ENCODE measurements at places on chromosomes 5 and 9.

GRCh38 chr5:33339413-33339812 is 101.4 kb upstream of the TARS1 start:
- DNase-seq = no peak

DNA sequence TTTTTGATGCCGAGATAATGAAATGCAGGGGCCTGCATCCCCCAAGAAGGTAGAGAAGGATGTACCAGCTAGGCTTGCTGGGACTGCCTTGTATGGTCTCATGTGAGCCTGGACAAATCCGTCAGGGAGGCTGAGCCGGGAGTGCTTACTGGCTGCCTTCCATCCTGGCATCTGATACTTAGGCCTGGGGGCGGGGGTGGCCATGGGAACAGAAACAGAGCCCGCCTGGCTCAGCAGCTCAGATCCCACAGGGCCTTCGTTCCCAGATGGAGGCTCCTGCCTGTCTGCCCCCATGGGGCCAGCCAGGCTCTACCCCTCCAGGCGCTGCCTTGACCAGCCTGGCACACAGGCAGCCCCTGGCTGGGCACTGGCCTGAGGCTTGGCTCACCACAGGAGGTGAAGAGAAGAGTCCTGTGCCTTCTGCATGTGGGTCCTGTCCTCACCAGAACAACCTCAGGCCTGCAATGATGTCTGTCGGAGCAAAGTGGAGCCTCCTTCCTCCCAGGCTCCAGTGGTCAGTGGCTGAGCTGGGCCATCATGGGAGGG is 10.5 kb upstream of the SPATA31E1 start:
- no peak for DNase-seq

GRCh38 chr9:71121275-71122021 is at the start of gene TRPM3:
TSS of gene TRPM3 (minus strand) at chr9:71121621. CDS start at chr9:71121354, 267 bp downstream.
- peak; percentile 46 for DNase-seq

GRCh38 chr5:117318528-117318927 is 743.9 kb upstream of the SEMA6A start:
- no peak for DNase-seq

GRCh38 chr5:91359962-91360609 is 23.0 kb downstream of the ARRDC3 start:
- no peak for DNase-seq

DNA sequence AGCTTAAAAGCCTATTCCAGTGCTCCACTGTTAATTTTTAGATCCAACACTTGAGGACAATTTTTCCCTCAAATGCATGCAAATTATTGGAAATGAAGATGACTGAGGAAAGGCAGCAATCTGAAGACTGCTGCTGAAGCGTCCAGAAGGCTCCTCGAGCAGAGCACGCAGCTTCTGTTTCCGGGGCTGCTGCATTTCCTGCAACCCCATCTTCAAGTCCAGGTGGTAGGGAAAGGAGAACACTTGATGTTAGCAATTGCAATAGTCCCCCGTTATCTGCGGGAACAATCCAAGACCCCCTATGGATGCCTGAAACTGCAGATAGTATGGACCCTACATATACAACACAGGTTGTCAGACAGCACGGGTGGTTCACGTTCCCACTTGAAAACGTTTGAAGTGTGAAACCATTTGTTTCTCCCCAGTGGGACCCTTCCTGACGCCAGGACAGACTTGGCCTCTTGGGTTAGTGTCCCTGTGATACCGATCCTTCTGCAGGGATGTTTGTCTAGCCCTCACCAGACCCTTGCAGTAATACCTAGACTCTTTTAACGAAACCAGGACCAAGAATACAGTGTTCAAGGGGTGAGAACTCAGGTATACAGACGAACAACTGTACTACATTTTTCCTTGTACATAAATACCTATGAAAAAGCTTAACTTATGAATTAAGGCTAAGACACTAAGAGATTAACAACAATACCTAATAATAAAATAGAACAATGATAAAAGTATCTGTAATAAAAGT is 152.3 kb downstream of the HSD17B3 start:
- no peak for DNase-seq

GRCh38 chr5:144367991-144368390 is 197.3 kb downstream of the KCTD16 start:
- DNase-seq = no peak

DNA sequence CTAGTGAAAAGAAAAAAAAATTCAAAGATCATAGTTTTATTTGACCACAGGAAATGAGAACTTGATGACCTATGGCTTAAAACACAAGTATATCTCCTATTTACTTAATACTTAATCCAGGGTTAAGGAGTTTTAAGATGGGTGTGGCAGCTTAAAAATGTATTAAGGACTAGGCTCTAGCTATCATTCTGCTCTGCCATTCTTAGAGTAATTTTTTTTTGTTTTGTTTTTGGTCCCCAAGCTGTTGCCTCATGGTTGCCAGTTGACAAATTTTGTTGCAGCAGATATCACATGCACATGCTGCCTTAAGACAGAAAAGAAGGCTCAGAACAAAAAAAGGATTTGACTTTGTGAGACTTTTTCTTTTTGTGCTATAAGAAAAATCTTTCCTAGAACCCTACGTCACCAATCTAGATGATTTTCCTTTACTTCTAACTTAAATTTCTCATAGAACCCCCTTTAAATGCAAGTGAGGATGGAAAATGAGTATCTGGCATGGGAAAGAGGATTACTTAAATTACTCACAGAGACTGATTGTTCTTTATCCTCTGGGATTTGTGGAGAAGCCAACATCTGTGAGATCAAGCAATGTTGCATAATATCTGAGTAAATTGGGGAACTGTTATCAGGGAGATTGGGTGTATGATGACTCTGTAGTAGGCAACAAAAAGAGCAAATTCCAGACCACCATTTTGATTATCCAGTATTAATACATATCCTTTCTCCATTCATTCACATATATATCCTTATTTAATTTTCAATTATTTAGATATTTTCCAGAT is 364.7 kb upstream of the CD180 start:
- DNase-seq = no peak

DNA sequence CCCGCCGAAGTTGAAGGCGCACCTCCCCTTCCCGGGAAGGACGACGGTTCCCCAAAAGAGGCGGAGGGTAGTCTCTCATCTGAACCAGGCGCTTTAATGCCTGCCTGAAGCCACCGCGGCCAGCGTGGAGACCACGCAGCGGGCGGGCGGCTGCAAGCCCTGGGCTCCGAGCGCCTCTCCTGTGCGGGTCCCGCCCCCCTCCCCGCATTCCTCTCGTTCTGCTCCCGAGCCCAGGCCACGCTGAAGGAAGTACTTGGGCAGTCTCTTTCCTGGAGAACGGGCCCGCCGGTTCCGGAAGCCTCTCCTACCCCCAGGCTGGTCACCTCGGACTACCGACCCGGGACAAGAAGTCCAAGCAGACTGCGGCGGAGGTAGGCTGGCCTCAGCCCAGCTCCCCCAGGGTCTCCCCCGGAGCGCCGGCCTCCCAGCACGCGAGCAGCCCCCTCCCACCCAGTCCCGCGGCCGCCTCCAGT is 571 bp downstream of the PPIC start:
- DNase-seq = peak; percentile 36

GRCh38 chr9:131275332-131276093 is 797 bp downstream of the FAM78A start:
- no peak for DNase-seq

- no peak for DNase-seq
Measured at GRCh38 chr5:120901199-120901598, 437.1 kb downstream of the PRR16 start.

DNA sequence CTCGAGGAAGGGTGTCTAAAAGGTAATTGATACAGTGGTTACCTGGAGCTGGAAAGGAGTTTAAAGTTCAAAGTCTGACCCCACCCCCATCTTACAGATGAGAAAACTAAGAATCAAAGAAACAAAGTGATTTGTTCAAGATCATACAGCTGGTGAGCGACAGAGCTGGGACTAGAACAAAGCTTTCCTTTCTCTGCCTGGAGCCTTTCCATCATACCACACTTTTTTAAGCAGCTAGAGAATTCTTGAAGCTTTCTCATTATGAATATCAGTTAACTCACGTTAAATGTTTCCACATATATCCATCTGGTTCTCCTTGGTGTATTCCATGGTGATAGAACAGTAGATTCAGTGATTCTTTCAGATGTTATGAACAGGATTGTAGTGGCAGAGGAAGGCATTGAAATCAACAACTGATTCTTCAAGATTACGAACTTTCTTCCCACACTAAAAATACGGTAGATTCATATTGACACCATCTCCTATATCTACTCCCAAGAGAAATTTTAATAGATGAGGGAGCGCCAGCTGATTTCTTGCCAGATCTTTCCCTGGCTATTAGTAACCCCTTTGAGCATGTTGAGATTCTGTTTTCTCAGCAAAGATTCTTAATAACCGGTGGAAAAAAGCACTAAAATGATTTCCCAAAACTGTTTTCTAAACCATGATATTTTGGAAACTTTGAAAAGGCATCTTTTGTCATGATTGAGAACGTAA is 233.7 kb downstream of the ADAMTSL1 start:
- no peak for DNase-seq

- DNase-seq = no peak
Measured at GRCh38 chr9:93905473-93906133, 49.6 kb downstream of the BARX1 start.

GRCh38 chr5:34914671-34915138 is 599 bp downstream of the RAD1 start:
- DNase-seq = peak; percentile 23

DNA sequence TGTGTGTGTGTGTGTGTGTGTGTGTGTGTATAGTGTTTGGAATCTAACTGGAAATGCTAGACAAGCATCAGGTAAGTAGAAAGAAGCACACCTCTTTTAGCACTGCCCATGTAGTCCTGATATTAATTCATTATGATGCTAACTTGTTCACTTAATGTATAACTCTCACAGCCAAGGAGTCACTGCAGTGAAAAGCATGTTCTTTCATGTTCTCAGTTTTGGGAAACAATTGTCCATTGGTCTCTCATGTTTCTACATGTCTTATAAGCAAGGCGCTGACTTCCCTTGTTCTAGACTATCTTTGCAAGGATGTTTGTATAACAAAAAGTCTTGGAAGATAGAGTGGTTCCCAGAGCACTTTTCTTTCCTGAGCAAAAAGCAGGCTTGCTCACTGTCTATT is 148.8 kb upstream of the TNPO1 start:
- no peak for DNase-seq

GRCh38 chr5:136656811-136657210 is 291.5 kb upstream of the TRPC7 start:
- no peak for DNase-seq

- no peak for DNase-seq
Measured at GRCh38 chr5:111071413-111071812, at the start of gene TSLP. TSS of gene TSLP (plus strand) at chr5:111071713. CDS start at chr5:111071891, 178 bp downstream.

DNA sequence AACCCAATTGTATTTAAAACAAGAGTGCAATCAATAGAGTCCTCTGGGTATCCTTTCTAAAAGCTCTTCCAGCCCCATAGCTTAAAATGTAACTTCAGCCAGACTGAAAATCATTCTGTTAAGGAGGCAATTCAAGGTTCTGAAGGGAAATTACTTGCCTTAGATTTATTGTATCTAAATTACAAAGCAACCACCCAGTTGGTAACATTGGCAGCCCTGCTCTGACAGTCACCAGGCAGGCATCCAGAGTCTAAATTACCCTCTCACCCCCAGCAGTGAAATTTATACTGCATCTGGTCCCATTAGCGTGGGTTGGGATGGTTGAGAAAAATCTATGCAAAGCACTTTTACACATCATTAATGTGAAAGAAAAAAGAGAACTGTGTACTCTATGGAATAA is 514.7 kb downstream of the MTRR start:
- DNase-seq = no peak

DNA sequence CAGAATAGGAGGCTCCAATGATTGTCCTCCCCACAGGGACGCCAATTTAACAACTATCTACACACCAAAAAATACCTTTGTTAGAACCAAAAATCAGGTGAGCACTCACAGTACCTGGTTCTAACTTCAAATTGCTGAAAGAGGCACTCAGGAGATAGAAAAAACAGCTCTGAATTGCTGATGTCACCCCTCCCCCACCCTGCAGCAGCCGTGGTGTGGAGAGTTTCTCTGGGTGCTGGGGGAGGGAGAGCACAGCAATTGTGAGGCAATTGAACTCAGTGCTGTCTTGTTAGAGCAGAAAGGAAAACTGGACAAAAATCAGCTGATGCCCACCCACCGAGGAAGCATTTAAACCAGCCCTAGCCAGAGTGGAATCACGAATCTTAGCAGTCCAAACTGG is 41.8 kb downstream of the TNFSF8 start:
- DNase-seq = no peak

GRCh38 chr5:52861368-52861767 is 73.7 kb downstream of the ITGA1 start:
- no peak for DNase-seq

DNA sequence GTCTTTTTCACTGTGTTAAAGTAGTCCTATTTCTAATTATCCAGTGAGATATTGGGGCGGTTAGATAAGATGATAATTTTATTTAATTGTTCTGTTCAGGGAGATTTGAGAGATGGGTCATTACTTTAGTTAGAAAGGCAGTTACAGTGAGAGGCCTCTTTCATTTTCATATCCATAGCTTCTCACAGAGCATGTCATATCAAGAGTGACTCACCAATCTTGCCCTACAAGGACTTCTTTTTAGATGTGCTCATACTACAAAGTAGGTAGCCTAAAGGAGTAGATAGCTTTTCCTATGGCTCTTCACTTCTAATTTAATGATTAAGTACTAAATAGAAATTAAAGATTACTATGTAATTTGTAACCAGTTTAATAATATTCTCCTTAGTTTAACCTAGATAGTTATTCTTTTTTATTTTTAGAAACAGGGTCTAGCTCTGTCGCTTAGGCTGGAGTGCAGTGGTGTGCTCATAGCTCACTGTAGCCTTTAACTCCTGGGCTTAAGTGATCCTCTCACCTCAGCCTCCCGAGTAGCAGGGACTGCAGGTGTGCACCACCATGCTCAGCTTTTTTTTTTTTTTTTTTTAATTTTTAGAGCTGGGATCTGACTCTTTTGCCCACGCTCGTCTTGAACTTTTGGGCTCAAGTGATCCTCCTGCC is 71.0 kb downstream of the FER start:
- no peak for DNase-seq

DNA sequence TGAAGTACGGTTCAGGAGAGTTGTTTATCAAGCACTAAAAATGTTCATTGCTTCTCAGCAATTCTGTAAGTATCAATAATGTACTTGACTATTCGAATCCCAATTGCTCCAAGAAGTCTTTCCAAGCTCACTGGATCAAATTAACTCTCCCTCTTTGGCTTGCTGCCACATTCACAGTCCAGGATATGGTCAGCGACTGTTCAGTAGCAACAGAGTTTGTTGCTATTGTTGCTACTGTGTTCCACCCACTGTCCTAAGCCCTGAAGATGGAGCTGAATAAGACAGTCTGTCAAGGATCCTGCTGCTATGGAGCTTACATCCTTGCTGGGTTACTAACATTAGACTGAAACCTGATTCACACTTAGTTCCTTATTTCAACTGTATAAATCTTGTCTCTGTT is 110.8 kb downstream of the FGF10 start:
- no peak for DNase-seq

GRCh38 chr5:171469326-171469725 is 49.9 kb downstream of the FGF18 start:
- no peak for DNase-seq

- no peak for DNase-seq
Measured at GRCh38 chr5:162638849-162639248, 571.3 kb downstream of the GABRG2 start.

DNA sequence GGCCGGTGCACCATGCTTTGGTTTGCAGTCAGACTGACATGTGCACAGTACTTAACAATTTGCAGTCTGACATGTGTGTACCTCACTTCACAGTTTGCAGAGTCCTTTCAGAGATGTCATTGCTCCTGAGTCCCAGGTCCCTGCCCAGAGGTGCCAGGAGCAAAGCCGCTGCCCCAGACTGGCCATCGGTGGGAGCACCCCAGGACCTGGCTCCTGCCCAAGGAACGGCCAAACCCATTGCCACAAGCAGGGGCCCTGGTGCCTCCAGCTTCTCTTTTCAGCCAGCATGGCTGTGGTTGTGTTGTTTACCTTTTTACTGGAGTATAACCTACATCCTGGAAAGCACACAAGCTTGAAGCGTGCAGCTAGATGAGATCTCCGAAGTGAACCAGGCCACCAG is 28.6 kb downstream of the RASGEF1C start:
- DNase-seq = no peak

Measured in hypothalamus (tissue), 51 donors.